ENCODE measurements at places on chromosomes 7 and 10.

GRCh38 chr7:82348251-82348650 lies 95.3 kb downstream of the CACNA2D1 start:
- DNase-seq: no peak

DNA sequence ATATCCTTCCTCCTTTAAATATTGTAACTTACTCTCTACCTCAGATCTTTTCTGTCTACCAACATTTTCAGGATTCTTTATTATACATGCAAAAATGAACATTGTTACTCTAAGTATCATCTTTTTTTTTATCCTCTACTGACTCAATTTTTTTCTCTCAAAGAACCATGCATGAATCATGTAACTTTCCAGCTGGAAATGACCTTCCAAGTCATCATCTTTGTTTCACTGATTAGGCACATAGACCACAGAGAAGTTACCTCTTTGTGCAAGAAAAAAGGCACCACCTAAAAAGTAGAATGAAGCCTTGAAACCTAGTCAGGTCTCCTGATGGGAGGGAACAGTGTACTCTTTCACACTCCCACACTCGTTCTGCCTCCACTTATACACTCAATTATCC lies 234.9 kb downstream of the HGF start:
- no peak for DNase-seq

DNA sequence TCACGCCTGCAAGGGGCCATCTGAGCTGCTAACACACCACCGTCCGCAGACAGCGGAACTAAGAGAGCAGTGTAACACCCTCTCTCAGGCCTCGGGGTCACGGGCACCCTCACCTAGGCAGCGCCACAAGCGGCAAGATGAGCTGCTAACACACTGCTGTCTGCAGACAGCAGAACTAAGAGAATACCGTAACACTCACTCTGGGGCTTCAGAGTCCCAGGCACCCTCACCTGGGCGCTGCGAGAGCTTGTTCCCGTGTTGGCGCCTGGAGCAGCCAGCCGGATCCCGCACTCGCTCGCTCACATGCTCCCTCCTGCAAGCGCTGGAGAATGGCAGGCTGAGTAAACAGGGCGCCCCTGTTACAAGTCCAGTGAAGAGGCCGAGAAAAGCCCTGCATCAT lies 160.2 kb downstream of the SRPK2 start:
- DNase-seq: no peak

- DNase-seq: no peak
Observed at GRCh38 chr10:12279281-12279680, 70.1 kb upstream of the CAMK1D start.

- no peak for DNase-seq
Observed at GRCh38 chr7:37420946-37421695, 27.5 kb downstream of the ELMO1 start.

DNA sequence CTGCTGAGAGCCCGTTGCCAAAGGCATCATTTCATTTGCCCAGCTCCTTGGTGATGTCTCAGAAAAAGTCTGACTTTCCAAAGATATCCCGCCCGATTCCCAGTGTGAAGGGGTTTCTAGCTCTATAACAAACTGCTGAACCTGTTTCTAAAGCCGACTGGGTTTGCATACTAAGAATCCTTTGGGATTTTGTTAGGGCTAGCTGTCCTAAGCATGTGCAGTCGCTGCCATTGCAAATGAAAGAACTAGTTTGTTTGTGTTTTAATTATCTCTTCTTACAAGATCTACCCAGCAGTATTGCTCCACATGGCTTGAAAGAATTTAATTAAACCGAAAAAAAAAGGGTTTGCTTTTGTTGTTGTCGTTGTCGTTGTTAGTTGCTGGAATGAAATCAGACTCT lies 476.6 kb downstream of the GATA3 start:
- no peak for DNase-seq

DNA sequence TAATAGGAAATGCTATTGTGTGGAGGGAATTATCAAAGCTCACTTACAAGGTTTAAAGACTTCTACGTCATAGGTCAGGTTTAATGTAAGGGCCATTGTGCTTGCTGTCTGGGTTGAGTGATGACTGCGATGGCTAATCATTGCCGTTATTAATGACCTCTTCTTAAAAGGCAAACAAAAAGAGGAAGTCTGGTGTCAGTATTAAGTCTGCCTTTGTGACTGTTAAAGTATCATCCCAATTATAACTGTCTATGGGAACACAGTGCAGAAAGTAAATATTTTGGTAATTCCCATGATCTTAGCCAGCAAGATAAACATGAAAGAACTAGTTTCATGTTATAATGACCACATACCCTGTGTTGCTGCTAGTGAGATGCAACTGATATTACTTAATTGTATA lies 382.4 kb downstream of the BBS9 start:
- DNase-seq: no peak

- DNase-seq: no peak
Observed at GRCh38 chr7:134996097-134996550, 9.8 kb downstream of the AGBL3 start.

DNA sequence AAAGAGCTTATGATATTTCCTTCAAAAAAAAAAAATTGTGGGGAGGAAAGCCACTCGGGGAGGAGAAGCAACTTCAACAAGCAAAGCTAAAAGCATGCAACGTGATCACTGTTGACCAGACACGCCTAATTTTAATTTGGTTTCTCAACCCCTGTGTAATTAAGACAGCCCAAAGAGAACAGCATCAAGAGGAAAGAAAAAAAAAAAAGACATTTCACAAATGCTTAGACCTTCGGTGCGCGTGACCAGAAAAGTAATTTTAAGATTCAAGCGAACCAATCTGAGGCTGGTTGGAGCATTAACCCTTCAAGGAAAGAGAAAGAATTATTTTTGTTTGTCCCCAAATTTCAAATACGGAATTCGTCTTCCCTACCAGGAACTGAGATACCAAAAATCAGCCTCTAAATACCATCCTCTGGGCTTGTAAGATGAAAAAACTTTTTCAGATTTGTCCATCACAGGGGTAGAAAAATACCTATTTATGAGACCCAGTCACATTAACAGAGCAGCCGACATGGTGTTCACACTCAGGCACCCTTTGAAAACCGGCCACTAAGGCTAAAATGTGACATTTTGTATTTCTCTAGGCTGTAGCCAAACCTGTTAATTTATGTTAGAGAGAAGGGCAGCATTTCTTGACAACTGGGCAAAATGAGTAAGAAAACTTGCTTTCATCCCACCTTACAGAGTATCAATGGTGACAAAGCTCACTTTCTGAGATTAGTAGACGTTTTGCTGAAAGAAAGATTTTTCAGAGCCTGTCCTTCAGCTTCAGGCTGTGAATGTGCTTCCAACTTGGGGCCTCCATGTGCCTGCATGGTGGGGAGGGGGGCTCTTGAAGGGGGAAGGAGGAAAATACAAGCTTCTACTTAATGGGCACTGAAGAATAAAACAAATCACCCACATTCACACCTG lies 179.9 kb upstream of the KLF14 start:
- no peak for DNase-seq

DNA sequence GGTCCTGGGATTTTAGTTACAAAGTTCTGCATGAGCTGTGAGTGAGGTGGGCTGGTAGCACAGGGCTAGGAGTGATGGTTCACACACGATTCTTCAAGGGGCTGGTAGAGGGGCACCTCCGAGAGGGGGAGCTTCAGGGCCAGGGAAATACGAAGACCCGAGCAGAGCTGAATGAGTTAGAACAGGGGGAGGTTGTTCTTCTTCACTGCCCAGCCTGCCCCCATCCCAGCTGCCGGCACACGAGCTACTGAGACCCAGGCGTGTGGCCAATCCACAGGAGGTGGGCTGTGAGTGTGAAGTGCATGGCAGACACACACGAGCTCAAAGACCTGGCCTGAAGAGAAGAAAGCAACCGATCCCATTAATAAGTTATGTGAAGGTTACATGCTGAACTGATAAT lies 256.2 kb upstream of the ZNF32 start:
- no peak for DNase-seq

GRCh38 chr7:117220836-117221235 lies 102.0 kb downstream of the WNT2 start:
- no peak for DNase-seq

DNA sequence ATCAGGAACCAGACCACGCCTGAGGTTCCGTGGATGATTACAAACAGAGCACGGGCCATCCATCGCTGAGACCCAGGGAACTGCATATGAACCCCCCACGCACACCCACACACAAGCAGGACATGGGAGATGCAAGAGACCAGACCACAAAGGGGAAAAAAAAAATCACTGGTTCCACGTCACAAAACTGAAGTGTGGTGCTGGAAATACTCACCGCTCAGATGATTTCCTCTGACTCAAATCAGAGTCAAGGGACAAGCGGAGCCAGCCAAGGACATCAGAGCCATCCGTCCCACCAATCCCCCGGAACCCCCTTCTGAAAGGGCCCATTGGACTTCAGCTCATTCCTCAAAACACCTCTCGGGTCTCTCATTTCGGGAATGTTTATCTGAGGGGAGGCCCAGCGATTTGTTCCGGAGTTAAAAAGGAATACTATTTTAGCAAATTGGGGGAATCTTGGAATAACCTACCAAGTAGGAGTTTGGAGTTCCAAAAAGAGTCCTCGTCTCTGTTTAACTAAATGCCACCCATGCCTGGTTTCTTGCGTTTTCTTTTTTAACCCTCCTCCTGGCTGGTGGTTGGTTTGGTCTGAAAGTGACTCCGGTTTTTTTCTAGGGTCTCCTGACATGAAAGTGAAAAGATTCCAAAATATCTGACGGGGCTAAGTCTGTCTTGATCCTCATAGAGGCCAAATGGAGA lies 15.0 kb downstream of the SNX8 start:
- DNase-seq: no peak

- DNase-seq: no peak
Observed at GRCh38 chr7:45026013-45026412, 26.0 kb downstream of the CCM2 start.

DNA sequence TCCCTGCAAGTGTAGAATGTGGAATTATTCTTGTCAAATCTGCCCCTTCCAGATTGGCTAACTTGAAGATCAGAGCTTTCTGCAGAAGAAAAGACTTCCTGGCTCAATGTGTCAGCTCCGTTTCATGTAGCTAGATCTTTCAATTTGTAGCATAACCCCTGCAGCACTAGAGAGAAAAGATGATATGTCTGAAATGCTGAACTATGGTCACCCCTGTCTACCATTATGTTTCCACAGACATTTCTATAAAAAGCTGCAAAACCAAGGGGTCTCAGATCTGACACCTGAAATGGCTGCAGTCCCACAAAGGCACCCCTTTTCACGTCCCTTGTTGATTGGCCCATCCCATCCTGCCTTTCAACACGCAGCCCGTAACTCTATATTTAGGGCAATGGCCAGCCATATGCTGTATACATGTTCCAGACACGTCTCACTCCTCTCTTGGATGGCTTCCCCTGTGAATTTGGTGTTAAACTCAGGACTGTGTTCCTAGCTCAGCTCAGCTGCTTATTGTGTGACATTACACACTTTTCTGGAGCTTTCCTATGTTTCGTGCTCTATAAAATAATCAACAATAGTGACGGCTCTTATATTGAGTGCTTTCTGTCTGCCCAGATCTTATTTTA lies 648.6 kb upstream of the CELF2 start:
- no peak for DNase-seq

DNA sequence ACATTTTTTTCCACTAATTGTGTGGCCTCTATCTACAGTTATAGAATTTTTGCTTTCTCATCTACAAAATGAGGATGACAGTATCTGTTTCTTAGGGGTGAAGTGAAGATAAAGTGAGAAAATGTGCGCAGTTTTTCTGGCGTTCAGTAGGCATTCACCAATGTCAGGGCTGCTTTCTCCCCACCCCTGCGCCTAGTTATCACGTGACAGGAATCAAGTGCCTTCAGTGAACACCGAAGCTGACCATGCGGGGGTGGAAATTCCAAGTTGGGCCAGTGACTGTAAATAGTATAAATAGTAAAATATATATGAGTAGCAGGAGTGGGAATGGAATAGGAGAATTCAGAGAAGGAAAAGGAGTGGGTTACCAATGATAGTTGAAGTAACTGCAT lies 77.4 kb downstream of the TAF3 start:
- no peak for DNase-seq

DNA sequence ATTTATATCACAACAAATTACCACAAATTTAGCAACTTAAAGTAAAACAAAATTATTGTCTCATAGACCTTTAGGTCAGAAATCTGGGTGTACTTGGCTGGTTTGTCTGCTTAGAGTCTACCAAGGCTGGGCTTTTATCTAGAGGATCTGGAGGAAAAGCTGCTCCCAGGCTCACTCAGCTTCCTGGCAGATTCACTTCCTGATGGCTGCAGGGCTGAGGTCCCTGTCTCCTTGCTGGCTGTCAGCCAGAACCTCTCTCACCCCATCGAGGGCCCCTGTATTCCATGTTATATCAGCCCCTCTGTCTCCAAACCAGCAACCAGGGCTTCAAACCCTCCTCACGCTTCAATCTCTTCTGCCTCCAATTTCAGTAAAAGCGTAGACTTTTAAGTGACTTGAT lies 734.9 kb downstream of the NRG3 start:
- no peak for DNase-seq

DNA sequence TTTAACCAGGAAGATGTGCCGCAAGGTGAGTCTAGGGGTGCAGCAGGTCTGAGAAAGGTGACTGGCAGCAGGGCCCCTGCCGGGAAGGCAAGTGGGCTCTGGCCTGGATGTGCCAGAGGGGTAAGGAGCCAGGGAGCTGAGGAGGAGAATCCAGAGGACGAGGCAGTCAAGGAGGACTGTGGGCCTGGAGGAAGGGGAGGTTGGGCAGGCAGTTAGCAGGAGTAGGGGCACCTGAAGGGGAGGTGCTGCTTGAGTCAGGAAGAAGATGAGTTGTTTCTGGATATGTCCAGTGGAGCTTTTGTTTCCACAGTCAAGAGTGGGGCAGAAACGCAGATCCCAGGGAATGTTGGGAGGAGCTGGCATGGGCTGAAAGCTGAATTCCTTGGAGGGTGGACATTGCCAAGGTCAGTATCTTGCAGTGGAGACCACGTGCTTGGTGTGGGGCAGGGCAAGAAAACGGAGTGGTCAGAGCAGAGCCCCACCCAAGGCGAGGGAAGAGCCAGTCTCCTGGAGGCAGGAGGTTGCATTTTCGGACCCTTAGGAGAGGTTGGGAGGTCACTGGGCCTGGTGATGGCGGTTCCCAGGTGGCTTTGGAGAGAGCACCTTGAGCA lies 34.0 kb downstream of the MINDY4 start:
- no peak for DNase-seq

DNA sequence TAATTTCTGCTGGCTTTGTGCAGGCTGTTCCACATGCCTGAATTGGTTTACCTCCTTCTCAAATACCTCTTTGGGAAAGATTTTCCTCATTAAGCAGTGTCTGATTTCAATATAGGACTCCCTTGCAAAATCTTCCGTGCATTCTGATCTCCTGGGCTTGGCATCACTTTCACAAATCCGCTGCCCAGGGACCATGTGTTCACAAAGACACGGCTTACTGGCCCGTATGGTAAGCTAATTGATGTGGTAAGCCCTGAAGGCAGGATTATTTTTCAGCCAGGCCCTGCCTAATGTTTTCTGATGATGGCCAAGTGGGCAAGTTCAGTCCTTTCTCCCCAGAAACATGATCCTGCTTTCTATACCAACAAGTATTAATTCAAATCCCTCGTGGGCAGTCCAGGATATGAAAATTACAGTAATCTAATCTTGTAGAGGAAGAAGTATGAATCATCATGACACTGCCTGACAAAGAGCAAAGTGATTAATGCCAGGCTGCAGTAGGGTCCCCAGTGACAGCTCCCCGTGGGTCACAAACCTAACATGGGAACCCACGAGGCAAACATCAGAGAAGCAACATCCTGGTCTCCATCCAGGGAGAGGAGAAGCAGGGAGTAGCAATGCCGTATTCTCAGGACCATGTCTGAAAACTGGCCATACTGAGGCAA lies 11.6 kb upstream of the SVIL start:
- DNase-seq: no peak

GRCh38 chr10:131744346-131744745 lies 156.5 kb upstream of the PPP2R2D start:
- no peak for DNase-seq
